ENCODE measurements at places on chromosomes 16 and 17.

- peak; percentile 52 for DNase-seq
Measured at GRCh38 chr17:80270836-80271235, 10.2 kb downstream of the RNF213 start.

DNA sequence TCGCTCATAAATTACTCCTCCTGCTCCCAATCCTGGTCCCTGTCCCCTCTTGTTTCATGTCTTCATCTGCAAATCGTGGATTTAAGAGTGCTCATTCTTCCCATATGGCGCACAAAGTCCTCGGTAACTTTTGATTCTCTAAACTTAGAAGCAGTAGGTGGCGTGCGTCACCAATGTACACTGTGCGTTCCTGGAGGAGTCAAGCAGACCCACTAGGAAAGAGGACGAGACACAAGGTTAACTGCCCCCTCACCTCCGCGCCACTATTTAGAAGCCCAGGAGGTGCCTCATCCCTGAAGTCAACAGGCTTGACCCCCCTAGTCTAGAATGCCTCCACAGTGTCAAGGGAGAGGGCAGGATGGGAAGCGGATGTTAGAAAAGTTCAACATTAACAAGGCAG lies 2.9 kb downstream of the SLC13A5 start:
- no peak for DNase-seq

DNA sequence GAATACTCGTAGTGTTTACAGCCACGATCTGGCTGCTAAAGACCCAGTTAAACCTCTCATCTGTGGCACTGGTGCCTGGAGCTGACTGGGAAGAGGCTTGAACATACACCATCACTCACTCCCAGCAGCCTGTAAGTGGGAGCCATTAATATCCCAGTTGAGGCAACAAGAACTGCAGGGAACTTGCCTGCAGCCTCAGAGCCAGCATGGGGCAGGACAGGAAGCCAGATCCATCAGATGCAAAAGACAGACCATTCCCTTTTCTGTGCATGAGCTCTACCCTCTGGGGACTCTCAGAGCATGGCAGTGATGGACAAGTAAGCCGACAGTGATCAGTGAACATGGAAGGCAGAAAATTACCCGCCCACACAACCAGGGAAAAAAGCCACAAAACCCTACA lies 91.8 kb downstream of the TMEM132E start:
- no peak for DNase-seq

- no peak for DNase-seq
Measured at GRCh38 chr17:79491006-79491405, 119.8 kb downstream of the RBFOX3 start.
